ENCODE measurements at places on chromosomes 4 and X. TPM values are rescaled to one million over a fixed set of nuclear protein-coding genes. Genes with fewer than 3 reads are reported as not detected.

Gene XAGE2
- not detected for total RNA-seq

Gene LRCH2
- total RNA-seq, result not detected

Gene GPR78
- not detected for total RNA-seq

Gene SAGE1
- total RNA-seq, result not detected

Gene DCAF12L1
- not detected for total RNA-seq

Gene IL2RG
- 379 TPM for total RNA-seq

Gene PLXNA3
- 90.3 TPM for total RNA-seq

Gene RAB41
- not detected for total RNA-seq

Gene ATRX
- total RNA-seq, result 106 TPM

Gene RAI2
- total RNA-seq, result 1.4 TPM

Gene EMCN
- not detected for total RNA-seq

Gene SPANXA1
- total RNA-seq, result not detected

Gene PTCHD1
- total RNA-seq, result not detected

Gene POU4F2
- total RNA-seq, result not detected

Gene RBMX2
- total RNA-seq, result 28.0 TPM

Gene PIR
- total RNA-seq, result not detected

Gene NPY5R
- total RNA-seq, result not detected

Gene ARHGAP4
- total RNA-seq, result 327 TPM

Gene MAB21L2
- total RNA-seq, result not detected

Gene DKK2
- total RNA-seq, result not detected

Gene HMX1
- not detected for total RNA-seq

Gene SH2D1A
- 53.1 TPM for total RNA-seq

Gene CFAP97
- 41.9 TPM for total RNA-seq

Gene ZGRF1
- 6.2 TPM for total RNA-seq

Gene RTL5
- total RNA-seq, result 8.4 TPM

Gene PCDH10
- total RNA-seq, result not detected

Gene CSAG2
- total RNA-seq, result not detected

Gene PDE5A
- total RNA-seq, result 1.8 TPM

Gene BMP15
- not detected for total RNA-seq

Gene FGFR3
- total RNA-seq, result 0.53 TPM

Gene F8A2
- total RNA-seq, result not detected

Gene MAP7D2
- not detected for total RNA-seq

Gene EREG
- not detected for total RNA-seq

Gene FRMPD3
- not detected for total RNA-seq

Gene DRD5
- total RNA-seq, result not detected

Gene SHROOM3
- total RNA-seq, result not detected

Gene PWWP3B
- total RNA-seq, result not detected

Gene BEND2
- not detected for total RNA-seq

Gene KLHL4
- not detected for total RNA-seq

Gene RS1
- not detected for total RNA-seq

Gene OPRPN
- not detected for total RNA-seq

Gene NDST3
- total RNA-seq, result not detected

Gene PRICKLE3
- total RNA-seq, result 12.3 TPM

Gene CCKAR
- not detected for total RNA-seq

Gene FAM149A
- 0.58 TPM for total RNA-seq

Gene RAB39B
- 16.5 TPM for total RNA-seq

Gene SMR3B
- not detected for total RNA-seq

Gene CT45A7
- total RNA-seq, result not detected

Measured in CD4-positive, alpha-beta memory T cell (primary cell).